Mucosa of gallbladder (tissue), 1 donor: ENCODE measurements at places on chromosomes 13 and 19. TPM values are rescaled to one million over a fixed set of nuclear protein-coding genes. Genes with fewer than 3 reads are reported as not detected.

- DNase-seq, result peak; percentile 40
Observed at GRCh38 chr19:31448221-31448657, 99.0 kb upstream of the TSHZ3 start.

Gene ATP4A
- total RNA-seq, result not detected

DNA sequence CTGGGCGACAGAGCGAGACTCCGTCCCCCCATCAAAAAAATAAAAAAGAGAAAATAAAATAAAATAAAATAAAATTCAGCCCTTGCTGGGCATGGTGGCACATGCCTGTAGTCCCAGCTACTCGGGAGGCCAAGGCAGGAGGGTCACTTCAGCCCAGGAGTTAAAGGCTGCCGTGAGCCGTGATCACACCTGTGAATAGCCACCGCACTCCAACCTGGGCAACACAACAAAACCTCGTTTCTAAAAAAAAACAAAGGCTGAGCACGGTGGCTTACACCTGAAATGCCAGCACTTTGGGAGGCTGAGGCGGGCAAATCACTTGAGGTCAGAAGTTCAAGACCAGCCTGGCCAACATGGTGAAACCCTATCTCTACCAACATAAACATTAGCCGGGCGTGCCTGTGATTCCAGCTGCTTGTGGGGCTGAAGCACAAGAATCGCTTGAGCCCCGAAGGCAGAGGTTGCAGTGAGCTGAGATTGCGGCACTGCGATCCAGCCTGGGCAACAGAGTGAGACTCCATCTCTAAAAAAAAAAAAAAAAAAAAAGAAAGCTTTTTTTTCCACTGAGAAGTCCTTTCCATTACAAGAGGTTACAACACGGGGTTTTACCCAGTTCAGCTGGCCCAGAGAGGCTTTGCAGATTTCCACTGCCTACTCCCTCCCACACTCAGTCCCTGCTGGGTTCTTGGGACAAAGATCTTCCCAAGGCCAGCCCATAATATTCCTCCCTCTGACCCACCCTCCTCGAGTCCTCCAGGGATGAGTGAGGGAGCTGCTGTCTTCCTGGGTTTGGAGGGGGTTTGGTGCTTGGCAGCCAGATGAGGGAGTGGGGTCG, 6.4 kb downstream of the ANGPTL4 start:
- DNase-seq, result no peak

- peak; percentile 28 for DNase-seq
Observed at GRCh38 chr19:35346193-35347052, 1.3 kb upstream of the FFAR1 start.

- DNase-seq, result no peak
Observed at GRCh38 chr13:108925070-108925469, 295.7 kb downstream of the MYO16 start.

Gene AP1M2
- total RNA-seq, result 88.3 TPM

DNA sequence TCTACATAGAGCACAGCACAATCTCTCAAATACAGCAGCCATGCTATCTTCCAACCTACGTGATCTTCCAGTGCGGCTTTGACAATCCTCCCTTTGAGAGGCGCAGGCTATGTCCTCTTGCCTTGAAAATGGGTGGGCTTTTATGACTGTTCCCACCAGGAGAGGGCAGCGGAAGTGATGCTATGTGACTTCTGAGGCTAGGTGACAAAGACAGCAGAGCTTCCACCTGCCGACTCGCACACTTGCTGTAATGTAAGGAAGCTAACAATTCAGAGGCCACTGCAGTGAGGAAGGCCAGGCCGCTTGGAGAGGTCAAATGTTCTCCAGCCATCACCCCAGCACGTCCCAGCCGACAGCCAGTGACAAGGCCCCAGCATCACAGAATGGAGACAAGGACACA, 65.8 kb downstream of the MRPL57 start:
- no peak for DNase-seq

DNA sequence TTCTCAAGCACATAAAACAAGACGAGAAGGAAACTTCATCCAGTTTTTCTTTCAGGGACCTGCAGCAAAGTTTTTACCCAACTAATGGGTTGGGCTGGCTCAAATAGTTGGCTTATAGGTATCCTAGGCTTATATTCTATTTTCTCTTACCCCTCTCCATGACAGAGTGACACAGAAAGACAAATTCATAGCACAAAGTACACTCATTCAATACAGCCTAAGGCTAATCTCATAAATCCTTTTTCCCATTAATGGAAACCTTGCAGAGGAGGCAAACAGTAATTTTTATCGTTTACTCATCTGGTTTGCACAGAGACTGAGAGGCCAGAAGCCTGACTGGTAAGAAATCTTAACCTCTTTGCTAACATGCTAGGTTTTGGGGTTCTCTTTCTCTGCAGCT, 1589.9 kb downstream of the SLITRK1 start:
- no peak for DNase-seq

- no peak for DNase-seq
Observed at GRCh38 chr13:98284679-98285078, 107.6 kb upstream of the RNF113B start.

Gene CEACAM4
- 0.35 TPM for total RNA-seq

- no peak for DNase-seq
Observed at GRCh38 chr13:60765700-60766411, 368.8 kb downstream of the TDRD3 start.

Gene BCAM
- 75.9 TPM for total RNA-seq
